ENCODE measurements at places on chromosomes 3 and 15. TPM values are rescaled to one million over a fixed set of nuclear protein-coding genes. Genes with fewer than 3 reads are reported as not detected.

The TMOD2 gene
- 4.3 TPM for total RNA-seq

The CLEC3B gene
- total RNA-seq: 0.21 TPM

The CHRD gene
- total RNA-seq: not detected

The MTHFS gene
- total RNA-seq: 32.2 TPM

The FOXB1 gene
- total RNA-seq: not detected

The ZNF385D gene
- total RNA-seq: 1.9 TPM

Data from A375 (cell line).